ENCODE measurements at places on chromosomes 6 and 20. TPM values are rescaled to one million over a fixed set of nuclear protein-coding genes. Genes with fewer than 3 reads are reported as not detected.

The DEFB132 gene
- not detected for total RNA-seq

The TP53RK gene
- 16.7 TPM for total RNA-seq

DNA sequence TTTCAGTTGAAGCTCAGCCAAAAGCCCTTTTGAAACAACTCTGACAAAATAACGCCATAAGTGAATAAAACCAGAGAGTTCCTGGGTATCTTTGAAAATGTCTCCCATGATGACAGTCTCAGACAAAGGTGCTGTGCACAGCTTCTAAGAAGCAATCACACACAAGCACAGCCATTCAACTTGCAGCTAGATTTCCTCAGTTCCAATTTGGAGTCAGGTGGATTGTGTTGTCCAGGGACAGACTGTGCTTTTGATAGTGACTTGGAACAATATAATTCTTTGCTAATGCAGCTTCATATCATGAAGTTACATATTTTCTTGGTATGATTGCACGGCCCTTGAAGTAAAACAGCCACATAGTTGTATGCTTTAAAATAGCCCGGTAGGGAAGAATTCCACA is 105.6 kb downstream of the FARS2 start:
- H3K4me3 ChIP-seq, result no peak overlapping the region
- peaks cover 8% of the 10 kb centered on the region for H3K4me1 ChIP-seq
- H3K27ac ChIP-seq, result no peak overlapping the region
- H3K27me3 ChIP-seq, result no peaks in the 10 kb centered on the region

DNA sequence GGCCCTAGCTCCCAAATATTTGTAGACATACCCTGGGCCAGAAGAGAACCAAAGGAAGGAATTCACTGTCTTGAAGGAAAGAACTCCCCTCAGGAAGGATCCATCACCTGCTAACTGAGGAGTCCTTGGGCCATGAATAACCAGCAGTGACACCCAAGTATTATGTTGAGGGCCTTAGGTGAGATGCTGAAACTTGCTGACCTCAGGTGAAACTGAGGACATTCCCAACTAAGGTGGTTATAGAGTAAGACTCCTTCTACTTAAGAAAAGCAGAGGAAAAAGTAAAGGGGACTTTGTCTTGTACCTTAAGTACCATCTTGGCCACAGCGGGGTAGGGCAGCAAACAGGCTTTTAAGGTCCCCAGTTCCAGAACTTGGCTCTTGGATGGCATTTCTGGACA is 491.7 kb downstream of the C6orf118 start:
- no peak overlapping the region for H3K4me3 ChIP-seq
- no peaks in the 10 kb centered on the region for H3K4me1 ChIP-seq
- no peak for DNase-seq
- no peak overlapping the region for H3K27ac ChIP-seq

The BHLHE23 gene
- not detected for total RNA-seq
